Dorsolateral prefrontal cortex (tissue), 122 donors: ENCODE measurements at places on chromosomes 5 and 9.

- DNase-seq: no peak
Observed at GRCh38 chr5:157172403-157172802, 6.3 kb upstream of the GARIN3 start.

DNA sequence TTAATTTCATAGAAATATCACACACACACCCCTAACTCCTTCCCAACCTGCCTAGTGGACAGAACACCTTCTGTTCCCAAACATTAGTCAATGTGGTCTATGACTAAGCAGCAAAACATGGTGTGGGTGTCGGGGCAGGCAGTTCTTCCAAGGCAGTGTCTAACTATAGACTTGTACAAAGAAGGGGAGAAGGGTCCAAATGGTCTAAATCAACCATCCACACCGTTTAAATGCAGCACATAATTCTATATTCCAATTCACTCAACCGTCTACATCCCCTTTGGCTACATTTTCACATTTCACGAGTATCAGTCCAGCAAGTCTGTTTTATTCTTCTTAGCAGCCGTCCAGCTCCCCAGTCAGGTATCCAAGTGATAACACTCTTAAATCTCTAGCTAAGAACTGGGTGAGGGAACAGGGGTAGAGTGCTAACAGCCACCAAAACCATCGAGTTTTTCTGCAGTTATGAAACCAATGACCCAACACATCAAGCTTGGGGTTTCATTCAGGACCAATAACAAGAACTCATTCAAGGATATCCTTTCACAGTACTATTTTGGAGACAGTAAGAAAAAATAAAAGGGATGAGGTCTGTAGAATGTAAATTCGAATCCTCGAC lies 3.3 kb downstream of the ZNF608 start:
- DNase-seq: no peak

GRCh38 chr5:41181691-41182564 lies 31.4 kb downstream of the C6 start:
- no peak for DNase-seq

DNA sequence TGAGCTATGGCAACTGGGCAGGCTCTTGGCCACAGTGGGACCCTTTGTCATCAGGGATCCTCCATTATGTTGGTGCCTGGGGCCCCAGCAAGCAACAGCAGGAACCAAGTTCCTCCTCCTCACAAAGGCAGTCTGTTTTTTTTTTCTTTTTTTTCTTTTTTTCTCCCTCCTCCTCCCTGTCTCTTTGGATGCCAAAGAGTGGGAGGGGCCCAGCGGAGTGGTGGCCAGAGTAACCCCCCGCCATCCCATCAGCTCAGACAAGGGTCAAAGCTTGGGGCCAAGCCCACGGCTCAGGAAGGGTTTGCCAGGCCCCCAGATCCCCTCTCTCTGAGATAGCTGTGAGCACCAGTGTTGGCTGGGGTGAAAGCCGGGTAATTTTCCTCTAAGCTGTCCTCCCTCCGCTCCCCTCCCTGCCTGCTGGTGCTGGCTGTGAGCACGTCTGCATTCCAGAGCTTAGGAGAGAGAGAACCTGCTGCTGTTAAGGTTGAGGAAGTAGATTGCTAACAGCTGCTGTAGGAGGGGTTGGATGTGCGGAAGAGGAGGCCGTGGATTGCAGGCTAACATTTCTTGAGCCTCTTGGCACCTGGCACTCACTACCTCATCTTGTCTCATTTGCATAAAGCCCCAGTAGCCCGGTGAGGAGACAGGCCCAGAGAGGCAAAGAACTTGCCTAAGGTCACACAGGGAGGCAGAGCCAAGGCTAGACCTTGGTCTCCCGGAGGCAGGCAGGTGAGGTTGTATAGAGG lies 21.2 kb downstream of the GSN start:
- DNase-seq: no peak

GRCh38 chr5:33067291-33067690 lies 356.2 kb downstream of the NPR3 start:
- DNase-seq: no peak

DNA sequence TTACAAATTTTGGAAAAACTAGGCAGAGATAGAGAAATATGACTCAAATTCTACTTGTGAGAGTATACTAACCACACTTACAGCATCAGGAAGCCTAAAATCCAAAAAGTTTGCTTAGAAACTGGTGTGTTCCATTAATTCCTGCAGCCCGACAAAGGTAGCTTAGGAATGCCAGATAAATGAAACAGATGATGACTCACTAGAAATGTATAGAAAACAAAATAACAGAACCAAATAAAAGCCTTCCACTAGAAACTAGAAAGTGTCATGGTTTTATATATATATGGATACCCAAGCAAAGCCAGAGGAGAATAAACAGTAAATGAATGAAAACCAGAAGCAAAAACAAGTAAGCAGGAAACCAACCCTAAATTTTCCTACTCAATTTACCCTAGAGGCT lies 272.2 kb upstream of the PRDM9 start:
- DNase-seq: no peak

DNA sequence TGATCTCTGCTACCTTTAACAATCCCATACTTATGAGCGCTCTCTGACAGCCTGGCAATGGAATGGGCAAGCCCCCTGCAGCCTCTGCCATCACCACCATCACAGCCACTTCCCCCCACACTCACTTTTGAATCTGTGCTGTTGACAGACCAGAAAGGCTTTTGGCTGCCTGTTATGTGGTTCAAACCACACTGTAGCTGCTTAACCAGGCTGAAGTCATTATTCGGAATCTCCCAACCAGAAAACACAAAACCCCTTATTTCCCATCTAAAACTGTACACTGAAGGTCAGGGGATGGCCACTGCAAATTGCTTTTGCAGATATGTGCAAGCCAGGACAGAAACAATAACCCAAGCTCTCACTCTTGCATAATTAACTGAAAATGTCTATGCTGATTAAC lies 35.8 kb downstream of the PTCH1 start:
- DNase-seq: no peak

- DNase-seq: no peak
Observed at GRCh38 chr9:130658893-130659698, 5.3 kb upstream of the PRDM12 start.

DNA sequence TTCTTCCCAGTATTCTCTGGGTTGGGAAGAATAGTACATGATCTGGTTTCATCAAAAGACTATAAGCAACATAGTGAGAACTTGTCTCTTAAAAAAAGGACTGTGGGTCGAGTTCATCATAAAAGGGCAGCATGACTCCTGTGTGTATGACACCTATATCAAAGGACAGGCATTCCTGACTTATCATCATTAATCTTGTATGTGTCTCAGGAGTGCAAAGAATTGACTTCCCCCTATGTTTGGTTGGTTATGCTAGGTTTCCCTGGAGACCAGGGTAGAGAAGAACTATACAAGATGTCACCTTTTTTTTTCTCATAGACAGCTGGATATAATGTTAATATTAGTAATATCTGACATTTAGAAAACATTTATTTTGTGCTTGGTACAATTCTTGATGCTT lies 173.1 kb upstream of the ANKRD55 start:
- no peak for DNase-seq

- DNase-seq: no peak
Observed at GRCh38 chr5:132641241-132641723, 16.7 kb upstream of the IL13 start.

GRCh38 chr9:75626860-75627259 lies 263.6 kb upstream of the PCSK5 start:
- no peak for DNase-seq

DNA sequence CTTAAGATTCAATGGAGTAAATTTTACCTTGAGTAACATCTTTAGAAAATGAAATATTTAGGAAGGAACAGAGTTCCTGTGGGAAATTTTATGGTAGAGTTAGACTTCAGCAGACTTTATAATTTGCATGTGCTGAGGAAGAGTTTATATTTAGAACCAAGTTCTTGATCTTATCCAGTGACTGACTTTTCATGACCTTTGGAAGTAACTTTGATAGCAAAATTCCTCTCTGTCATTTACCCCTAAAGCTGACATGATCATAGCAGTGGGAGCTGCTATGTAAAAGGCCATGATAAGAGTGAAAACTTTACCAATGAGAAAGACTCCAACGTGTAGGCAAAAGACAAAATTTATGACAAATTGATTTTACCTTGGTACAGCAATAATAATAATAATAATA lies 1071.8 kb upstream of the DMAC1 start:
- DNase-seq: no peak

GRCh38 chr5:135851915-135852845 lies 17.7 kb downstream of the SLC25A48 start:
- DNase-seq: no peak

DNA sequence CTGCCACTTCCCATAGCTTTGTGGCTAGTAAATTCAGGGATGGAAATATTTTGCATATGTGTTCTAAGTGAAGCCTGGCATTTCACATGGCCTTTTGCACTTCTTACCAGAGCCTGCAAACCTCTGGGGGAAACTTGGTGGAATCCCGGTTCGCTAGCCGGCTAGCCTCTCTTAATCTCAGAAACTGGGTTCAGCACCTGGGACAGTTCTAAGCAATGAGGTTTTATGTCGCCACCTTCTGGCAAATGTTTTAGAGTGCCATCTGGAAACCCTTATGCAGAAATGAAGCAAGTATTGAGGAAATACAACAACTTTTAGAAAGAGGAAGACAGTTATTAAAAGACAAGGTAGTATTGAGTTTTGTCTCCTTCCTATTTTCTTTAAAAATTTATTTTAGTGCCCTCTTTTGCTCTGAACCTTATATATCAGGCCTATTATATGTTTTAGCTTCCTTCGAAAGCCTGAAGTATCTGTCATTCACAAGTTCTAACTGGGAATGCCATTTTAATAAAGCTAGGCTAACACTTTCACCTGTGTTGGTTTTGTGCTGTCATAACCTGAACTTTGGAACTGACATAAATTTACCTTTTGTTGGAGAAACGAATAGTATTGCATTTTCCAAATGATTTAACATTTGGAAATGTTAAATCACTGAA lies 963 bp upstream of the HTR1A start:
- no peak for DNase-seq

DNA sequence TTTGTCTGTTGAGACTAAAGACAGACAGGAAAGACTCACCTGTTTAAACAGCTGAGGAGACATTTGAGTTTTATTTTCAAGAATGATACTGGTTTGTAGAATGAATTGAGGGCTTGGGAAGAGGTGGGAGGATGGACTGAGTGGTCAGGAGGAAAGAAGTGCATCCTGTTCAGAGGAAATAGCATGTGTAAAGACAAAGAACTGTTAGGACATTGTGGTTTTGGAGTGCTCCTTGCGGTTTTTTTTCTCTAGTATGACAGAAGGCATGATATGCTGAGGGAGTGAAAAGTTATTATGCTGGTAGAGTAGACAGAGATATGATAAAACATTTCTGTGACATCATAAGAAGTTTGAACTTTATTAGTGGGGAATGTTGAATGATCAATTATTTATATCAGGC lies 270.7 kb upstream of the ELAVL2 start:
- no peak for DNase-seq

GRCh38 chr5:141848744-141849414 lies 29.3 kb downstream of the PCDH1 start:
- DNase-seq: no peak

GRCh38 chr5:65072850-65073249 lies 304.1 kb downstream of the CWC27 start:
- no peak for DNase-seq
